ENCODE measurements at places on chromosomes 2 and 18. TPM values are rescaled to one million over a fixed set of nuclear protein-coding genes. Genes with fewer than 3 reads are reported as not detected.

Gene LINC00305
- not detected for total RNA-seq

Gene CABYR
- total RNA-seq = 0.52 TPM

Gene ANXA4
- total RNA-seq = 399 TPM

Gene ASB18
- not detected for total RNA-seq

Gene RTP5
- not detected for total RNA-seq

GRCh38 chr2:186636800-186637496, 47.1 kb downstream of the ITGAV start:
- no peak overlapping the region for H3K4me3 ChIP-seq
- no peaks in the 10 kb centered on the region for H3K4me1 ChIP-seq
- H3K27me3 ChIP-seq = no peaks in the 10 kb centered on the region
- peak; percentile 2 for DNase-seq
- no peak overlapping the region for H3K27ac ChIP-seq

DNA sequence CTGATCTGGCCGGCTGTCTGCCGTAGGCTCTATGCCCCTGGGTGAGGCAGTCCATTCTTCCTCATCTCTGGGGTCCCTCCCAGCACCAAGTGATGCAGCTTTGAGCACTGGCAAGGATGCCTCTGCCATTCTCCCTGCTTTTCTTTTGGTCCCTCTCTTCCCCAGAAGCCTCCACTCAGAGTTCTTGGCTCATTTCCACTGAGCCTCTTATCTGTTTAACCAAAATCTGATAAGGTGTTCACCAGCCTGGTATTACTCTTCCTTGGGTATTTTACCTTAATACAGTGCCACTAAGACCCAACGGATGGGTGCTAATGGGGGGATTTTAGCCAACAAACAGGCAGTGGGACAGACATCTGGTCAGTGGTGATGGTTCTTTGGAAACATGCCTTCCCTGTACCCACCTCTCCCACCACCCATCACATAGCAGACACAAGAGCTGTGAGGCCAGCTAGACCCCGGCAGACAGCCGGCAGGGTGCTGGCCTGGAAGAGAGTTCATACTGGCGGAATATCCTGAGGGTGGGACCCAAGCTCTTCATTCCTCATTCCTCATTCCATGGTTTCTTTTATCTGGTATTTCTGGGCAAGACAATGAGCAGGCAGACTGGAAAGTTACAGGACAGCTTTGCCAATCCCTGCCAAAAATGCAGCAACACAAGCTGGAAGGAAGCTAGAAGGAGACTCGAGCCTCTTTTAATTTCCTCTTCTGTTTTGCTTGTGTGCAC, 34.6 kb downstream of the ZBTB7C start:
- no peaks in the 10 kb centered on the region for H3K4me1 ChIP-seq
- H3K27me3 ChIP-seq = no peaks in the 10 kb centered on the region
- no peak overlapping the region for H3K27ac ChIP-seq
- no peaks in the 10 kb centered on the region for H3K36me3 ChIP-seq
- H3K4me3 ChIP-seq = no peak overlapping the region

DNA sequence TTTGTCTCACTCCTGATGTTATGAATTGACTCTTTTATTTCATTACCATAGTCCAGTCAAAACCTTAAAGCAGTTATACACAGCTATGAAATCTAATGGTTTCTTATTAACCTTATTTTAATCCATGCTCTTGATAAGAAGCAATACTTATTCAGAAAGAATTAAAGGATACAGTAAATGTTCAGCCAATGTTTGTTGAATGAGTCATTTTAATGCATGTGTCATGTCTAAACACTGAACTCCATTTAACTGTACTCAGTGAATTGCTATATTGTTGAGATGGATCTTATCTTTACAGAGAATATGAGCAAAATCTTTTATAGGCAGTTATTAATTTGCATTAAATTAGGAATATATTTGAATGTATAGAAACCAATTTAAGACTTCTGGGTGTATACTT, 135.1 kb upstream of the TFPI start:
- H3K4me3 ChIP-seq = no peak overlapping the region
- H3K36me3 ChIP-seq = no peaks in the 10 kb centered on the region
- H3K4me1 ChIP-seq = no peaks in the 10 kb centered on the region
- no peak for DNase-seq

GRCh38 chr18:57803103-57803969, at the start of gene ATP8B1:
ATP8B1 (minus strand) TSS chr18:57803315; CDS start chr18:57731807, 71,508 bp downstream.
- peaks cover 48% of the 10 kb centered on the region for H3K4me1 ChIP-seq
- no peaks in the 10 kb centered on the region for H3K27me3 ChIP-seq
- DNase-seq = peak; percentile 98
- H3K36me3 ChIP-seq = no peaks in the 10 kb centered on the region
- peak within 1 kb of the TSS; percentile 98 for H3K27ac ChIP-seq
- peak within 1 kb of the TSS; percentile 47 for H3K4me3 ChIP-seq

GRCh38 chr2:7809640-7810039, 872.2 kb upstream of the ID2 start:
- H3K4me1 ChIP-seq = no peaks in the 10 kb centered on the region
- H3K4me3 ChIP-seq = no peak overlapping the region
- H3K36me3 ChIP-seq = no peaks in the 10 kb centered on the region
- no peak overlapping the region for H3K27ac ChIP-seq
- H3K27me3 ChIP-seq = no peaks in the 10 kb centered on the region

DNA sequence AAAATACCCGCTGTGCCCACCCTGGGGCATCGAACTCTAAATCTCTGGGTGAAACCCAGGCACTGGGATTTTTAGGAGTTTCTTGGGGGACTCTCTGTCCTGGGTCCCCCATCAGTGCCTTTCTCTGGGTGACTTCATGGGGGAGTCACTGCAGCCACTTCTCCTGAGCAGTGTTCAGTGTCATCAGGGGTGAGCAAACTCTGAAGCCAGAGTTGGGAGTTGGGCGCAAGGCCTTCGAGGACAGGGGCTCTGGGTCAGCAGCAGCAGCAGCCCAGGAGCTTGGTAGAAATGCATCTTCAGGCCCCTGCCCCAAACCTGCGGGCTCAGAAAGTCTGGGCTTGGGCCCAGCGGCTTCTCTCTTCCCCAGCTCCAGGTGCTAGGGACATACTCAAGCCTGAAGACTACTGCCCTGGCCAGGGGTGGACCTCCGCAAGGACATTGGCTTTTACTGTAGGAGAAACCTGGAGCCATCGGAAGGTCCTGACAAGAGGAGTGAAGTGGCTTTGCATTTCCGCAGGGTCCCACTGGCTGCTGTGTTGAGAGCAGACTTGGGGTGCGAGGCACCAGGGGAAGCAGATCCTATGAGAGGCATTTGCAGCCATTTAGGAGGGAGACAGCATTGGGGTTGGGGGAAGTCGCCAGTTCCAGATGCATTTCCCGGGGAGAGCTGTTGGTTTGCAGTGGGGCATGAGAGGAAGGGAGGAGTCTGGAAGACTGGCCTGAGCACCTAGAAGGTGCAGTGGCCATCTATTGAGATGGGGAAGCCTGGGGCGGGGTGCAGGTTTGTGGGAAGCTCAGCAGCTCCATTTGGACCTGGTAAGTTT, 51.5 kb upstream of the FAHD2A start:
- no peak overlapping the region for H3K4me3 ChIP-seq
- DNase-seq = no peak
- H3K27ac ChIP-seq = no peak overlapping the region
- peaks cover 7% of the 10 kb centered on the region for H3K4me1 ChIP-seq
- H3K36me3 ChIP-seq = no peaks in the 10 kb centered on the region

DNA sequence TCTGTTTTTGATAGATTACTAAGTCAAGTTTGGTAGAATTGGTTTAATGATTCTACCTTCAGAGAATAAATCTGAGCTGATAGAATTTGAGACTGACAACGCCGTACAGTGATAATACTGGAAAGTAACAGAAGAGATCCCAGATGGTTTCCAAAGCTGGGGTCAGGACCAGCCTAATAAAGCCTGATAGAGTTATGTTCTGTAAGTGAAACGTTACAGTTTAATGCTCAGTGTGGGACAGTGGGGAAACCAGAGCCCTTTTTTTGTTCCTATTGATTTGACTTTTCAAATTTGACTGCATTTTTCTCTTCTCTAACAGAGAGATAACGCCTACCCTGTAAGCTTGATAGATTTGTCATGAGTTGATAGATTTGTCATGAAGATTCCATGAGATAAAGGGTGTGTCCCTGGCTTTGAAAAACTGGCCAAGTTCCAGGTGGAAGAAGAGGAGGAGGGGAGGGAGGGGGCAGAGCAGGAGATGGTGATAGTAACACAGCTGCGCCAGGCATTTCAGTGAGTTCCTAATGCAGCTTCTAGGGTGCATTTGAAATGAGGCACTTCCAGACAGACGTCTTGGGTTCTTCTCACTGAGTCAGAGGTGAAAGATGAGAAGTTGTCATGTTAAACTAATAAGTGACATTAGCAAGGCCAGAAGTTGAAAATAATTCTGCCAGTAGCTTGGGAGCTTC, 65.1 kb downstream of the CERS6 start:
- no peaks in the 10 kb centered on the region for H3K27me3 ChIP-seq
- no peak overlapping the region for H3K4me3 ChIP-seq
- no peak overlapping the region for H3K27ac ChIP-seq
- peaks cover 2% of the 10 kb centered on the region for H3K4me1 ChIP-seq

DNA sequence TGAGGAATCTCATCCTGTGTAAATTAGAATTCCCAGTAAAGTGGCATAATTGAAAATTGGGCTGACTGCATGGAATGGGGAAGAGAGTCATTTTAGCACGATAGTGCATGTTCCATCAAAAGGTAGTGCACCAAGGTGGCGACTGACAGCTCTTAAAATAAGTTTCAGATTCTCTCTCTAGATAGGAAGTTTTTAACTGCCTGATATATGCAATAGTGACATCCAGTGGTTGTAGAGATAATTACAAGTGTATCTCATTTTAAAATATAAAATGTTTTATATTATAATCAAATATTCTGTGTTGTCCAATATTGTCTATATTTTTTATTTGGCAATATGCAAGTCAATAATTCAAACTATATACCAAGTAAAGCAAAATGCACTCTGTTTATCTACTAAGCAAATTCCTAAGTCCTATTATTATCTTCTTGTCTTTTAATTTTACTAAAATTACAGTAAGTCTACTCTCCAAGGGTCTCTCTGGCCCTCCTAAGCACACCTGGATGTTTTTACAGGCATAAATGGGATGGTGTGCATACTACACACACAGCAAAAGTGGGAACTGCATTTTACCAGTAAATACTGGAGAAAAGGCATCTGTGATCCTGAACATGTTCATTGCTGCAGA, 397.7 kb upstream of the HNRNPA3 start:
- H3K36me3 ChIP-seq = no peaks in the 10 kb centered on the region
- H3K4me3 ChIP-seq = no peak overlapping the region
- H3K27ac ChIP-seq = no peak overlapping the region

GRCh38 chr18:32251466-32251865, 61.6 kb downstream of the MEP1B start:
- H3K4me3 ChIP-seq = no peak overlapping the region
- H3K27me3 ChIP-seq = no peaks in the 10 kb centered on the region
- H3K4me1 ChIP-seq = no peaks in the 10 kb centered on the region
- DNase-seq = no peak

- no peaks in the 10 kb centered on the region for H3K36me3 ChIP-seq
- H3K4me1 ChIP-seq = no peaks in the 10 kb centered on the region
- H3K4me3 ChIP-seq = no peak overlapping the region
- no peak for DNase-seq
Observed at GRCh38 chr2:134782792-134783191, 55.6 kb upstream of the ACMSD start.

DNA sequence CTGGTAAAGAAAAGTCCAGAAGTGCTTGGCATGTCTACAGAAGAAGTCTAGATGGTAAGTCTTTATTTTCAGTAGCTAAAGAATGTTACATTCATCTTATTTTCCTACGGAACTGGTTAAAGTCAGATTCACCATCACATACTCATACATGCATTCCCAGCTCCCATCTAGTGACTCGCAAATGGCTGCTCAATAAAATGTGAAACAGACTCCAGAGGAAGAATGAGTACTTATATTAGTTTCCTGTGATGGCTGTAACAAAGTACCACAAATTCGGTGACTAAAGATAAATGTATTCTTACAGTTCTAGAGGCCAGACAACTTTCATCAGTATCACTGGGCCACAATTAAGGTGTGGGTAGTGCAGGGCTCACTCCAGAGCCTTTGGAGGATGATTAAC, 797.2 kb downstream of the SATB2 start:
- no peak overlapping the region for H3K27ac ChIP-seq
- no peaks in the 10 kb centered on the region for H3K4me1 ChIP-seq
- no peak overlapping the region for H3K4me3 ChIP-seq

DNA sequence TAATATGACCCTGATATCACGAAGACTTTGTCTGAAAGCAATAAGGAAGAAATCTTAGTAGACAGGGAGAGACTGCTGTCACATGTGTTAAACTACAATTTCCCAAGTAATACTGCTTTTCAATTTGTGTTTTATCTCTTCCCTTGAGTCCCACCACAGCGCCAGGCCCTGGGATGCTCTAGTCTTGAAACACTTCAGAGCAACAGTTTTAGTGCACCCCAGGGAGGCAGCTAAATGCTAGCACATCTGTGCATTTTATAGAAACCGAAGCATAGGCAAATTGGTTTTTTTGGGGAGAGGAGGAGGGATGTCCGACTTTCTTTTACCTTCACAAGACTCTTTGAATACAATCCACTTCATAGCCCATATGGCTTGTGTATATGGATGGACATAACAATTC, 550.0 kb upstream of the SYT4 start:
- no peaks in the 10 kb centered on the region for H3K36me3 ChIP-seq
- H3K27ac ChIP-seq = no peak overlapping the region
- DNase-seq = no peak
- no peaks in the 10 kb centered on the region for H3K27me3 ChIP-seq

DNA sequence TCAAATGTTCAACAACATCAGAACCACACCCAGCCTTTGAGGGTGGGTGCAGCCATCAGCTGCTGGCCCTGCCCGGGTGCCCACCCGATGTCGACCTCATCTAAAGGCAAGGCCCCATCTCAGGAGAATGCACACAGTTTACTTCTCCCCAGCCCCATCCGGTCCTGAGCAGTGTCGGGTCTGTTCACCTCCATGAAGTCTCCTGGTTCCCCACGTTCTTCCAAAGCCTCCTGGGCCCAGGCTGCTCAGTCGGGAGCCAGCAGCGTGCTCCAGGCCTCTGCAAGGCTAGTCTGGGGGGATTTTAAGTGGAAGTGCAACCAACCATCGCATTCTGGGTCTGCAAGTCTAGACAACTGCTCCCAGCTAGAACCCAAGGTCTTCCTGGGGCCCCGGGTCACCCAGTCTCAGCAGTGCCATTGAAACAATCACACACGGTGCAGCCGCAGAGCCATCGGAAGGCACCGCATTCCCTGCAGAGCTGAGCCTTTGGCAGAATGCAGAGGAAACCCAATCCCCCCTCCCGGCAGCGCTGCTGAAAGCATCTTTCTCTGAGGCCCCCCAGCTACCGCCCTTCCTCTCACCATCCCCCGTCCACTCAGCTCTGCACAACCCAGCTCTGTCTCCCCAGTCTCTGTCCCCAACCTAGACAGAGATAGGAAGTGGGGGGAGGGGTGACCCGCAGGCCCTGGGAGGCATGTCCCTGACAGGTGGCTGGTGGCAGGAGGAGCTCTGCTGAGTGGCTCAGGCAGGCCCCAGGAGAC, 8.5 kb downstream of the ESPNL start:
- peak; percentile 11 for DNase-seq
- H3K36me3 ChIP-seq = no peaks in the 10 kb centered on the region
- H3K27me3 ChIP-seq = no peaks in the 10 kb centered on the region
- no peak overlapping the region for H3K4me3 ChIP-seq

- H3K27me3 ChIP-seq = no peaks in the 10 kb centered on the region
- H3K27ac ChIP-seq = no peak overlapping the region
- H3K4me1 ChIP-seq = no peaks in the 10 kb centered on the region
- no peak overlapping the region for H3K4me3 ChIP-seq
- DNase-seq = no peak
- no peaks in the 10 kb centered on the region for H3K36me3 ChIP-seq
Observed at GRCh38 chr2:122244598-122245229, 489.3 kb downstream of the TSN start.

GRCh38 chr18:12857991-12858544, 26.0 kb downstream of the PTPN2 start:
- no peak overlapping the region for H3K4me3 ChIP-seq
- no peak overlapping the region for H3K27ac ChIP-seq
- no peaks in the 10 kb centered on the region for H3K27me3 ChIP-seq
- peaks cover 3% of the 10 kb centered on the region for H3K36me3 ChIP-seq

Measured in body of pancreas (tissue), 4 donors.